ENCODE measurements at places on chromosomes 7 and 10.

GRCh38 chr10:127977357-127978009 is 70.6 kb downstream of the PTPRE start:
- no peak for DNase-seq

GRCh38 chr10:125061557-125062226 is 98.7 kb downstream of the CTBP2 start:
- no peak for DNase-seq

DNA sequence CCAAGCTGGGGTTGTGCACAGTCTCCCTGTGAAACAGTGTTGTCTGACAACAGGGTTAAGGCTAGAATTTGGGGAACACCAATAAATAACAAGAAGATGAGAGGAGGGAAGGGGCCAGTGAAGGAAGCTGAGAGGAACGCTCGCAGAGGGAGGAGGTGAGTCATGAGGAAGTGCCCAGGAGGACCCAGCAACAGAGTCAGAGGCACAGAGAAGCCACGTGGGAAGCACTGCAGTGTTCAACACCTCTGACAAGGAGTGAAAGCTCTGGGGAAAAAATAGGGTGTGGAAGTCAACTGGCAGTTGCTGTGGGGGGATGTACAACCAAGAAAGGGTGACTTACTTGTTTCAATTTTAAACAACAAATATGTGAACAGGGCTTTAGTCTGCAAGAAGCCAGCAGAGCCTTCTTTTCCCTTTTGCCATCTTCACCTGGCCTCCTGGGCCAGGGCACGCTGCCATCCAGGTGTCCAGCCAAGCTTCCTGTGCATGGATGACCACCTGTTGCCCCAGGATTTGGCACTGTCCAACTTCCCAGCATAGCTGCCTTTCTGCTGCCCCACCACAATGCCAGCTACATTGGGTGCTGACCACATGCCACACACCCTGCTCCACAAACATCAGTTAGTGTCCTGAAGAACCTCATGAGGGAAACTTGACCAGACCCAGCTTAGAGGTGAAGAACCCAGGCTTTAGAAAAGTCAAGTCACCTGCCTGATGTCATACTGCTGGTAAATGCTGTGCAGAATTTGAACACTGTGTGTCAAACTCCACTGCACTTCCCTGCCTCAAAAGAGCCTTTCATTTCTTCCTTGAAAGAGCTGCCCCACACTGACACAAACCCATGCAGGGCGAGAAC is 69.6 kb downstream of the ATXN7L1 start:
- DNase-seq = no peak

DNA sequence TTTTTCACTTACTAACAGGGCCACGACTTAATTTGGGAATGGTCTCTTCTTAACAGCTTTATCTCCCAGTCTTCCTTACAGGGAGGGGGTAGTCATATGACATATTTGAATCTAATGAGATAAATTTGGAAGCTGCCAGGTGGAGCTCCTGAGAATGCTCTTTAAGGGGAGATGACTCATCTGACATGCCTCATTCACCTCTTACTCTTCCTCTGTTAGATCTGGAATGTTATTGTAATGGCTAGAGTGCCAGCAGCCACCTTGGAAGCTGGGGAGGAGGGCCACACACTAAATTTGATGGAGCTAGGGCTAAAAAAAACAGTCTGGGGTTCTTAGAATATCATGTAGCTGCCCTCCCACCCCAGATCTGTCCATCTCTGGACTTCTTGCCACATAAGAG is 22.7 kb downstream of the HECW1 start:
- no peak for DNase-seq

DNA sequence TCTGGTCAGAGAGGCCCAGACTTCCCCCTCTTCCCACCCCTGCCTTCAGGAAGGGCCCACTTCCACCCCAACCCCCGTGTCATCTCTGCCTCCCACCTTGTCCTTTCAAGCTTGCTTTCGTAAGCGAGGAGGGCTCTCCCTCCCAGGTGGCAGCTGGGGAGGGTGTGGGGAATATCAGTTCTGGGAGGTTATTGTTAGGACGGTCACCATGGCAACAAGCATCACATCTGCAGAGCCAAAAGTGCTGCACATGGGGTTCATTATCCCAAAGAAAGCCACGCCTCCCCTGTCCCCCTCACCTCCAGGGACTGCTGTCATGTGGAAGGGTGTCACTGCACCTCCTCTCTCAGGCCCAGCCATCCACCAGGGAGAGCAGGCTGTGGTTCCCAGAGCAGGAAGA is 2.6 kb upstream of the CAMK2B start:
- no peak for DNase-seq

DNA sequence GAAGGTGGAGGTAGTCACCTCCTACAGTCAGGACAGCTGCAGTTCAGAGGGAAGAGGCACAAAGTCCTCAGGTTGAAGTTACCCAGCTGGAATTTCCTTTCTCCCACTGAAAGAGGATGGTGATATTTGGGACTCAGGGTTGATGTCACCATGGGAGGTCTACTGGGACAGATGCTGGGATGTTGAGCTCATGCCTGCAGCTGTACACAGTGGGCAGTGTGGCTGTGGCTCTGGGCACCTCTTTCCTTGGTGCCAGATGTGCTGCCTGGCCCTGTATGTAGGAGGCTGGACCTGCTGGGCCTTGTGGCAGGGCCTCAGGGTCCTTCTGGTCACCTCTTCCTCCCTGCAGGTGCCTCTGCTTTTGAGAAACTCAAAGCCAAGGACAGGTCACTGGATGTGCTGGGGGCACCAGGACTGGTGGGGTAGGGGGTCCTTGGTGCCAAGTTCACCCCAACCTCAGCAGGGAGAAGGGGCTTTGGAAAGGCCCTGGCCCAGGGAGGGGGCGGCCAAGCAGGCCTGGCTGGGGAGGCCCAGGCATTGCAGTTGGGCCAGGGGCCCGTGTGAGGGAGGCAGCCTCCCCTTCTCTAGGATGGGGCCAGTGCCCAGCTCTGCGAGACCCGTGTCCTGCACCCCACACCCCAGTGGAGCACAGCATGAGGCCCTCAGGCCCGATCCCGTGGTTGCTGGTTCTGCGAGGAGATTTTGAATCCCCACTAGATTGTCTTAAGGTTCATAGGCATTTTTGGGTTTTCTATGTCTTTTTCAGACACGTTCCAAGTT is 103.1 kb downstream of the BMS1 start:
- no peak for DNase-seq

GRCh38 chr10:71088054-71088453 is 124.3 kb upstream of the UNC5B start:
- DNase-seq = no peak

GRCh38 chr7:143172354-143172753 is 10.9 kb upstream of the TAS2R39 start:
- DNase-seq = no peak

GRCh38 chr7:8365499-8366110 is 67.8 kb upstream of the NXPH1 start:
- no peak for DNase-seq

- DNase-seq = no peak
Measured at GRCh38 chr10:113620511-113620910, 43.3 kb downstream of the NRAP start.

DNA sequence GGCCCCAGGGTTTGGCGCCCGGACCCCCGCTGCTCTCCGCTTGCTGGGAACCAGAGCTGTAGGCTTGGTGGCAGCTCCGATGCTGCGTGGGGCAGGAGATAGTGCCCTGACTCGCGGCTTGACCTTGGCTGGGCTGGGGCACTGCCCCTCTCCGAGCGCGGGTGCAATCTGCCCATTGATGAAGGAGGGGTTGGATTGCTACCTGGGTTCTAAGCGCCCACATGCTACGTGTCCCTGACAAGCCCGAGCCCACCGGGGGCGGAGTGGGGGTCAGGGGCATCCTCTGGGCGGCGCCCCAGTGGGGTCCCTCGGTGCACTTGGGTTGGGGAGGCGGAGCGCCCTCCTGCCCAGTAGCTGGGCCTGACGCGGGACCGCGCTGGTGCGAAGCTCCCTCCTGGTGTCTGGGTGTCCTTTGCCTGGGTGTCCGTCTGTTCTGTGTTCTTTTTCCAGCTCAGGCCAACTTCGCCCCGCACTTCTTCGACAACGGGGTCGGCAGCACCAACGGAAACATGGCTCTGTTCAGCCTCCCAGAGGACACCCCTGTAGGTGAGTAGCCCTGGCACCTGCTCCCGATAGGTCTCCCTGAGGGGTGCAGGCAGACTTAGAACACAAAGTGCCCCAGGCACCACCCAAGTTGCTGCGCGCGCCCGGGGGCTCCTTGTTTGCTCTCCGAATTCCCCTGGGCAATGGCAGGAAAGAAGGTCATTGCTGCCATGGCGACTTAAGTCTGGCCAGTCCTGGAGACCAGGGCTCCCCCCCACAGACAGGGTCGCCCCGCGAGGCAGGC is 900 bp downstream of the CDHR1 start:
- no peak for DNase-seq

- no peak for DNase-seq
Measured at GRCh38 chr7:157870644-157871290, 534.0 kb downstream of the DNAJB6 start.

Data from right renal pelvis (tissue), 4 donors.